ENCODE measurements at places on chromosomes 7 and 10. TPM values are rescaled to one million over a fixed set of nuclear protein-coding genes. Genes with fewer than 3 reads are reported as not detected.

The SLC26A5 gene
- 0.23 TPM for polyA plus RNA-seq

The FEZF1 gene
- not detected for polyA plus RNA-seq

The EPHA1 gene
- polyA plus RNA-seq, result 10.7 TPM

The PAPOLB gene
- polyA plus RNA-seq, result not detected

The CSTF2T gene
- 7.2 TPM for polyA plus RNA-seq

The MYO1G gene
- 1.1 TPM for polyA plus RNA-seq

The GRM3 gene
- polyA plus RNA-seq, result not detected

The TRPV5 gene
- polyA plus RNA-seq, result not detected

The ACTL6B gene
- not detected for polyA plus RNA-seq
